CD4-positive, alpha-beta T cell treated with Interferon gamma for 1 hour (primary cell): ENCODE measurements at places on chromosomes 11 and 22.

GRCh38 chr11:125773516-125773915, 5.1 kb downstream of the PATE2 start:
- DNase-seq, result no peak

- DNase-seq, result no peak
Observed at GRCh38 chr11:11152877-11153276, 200.2 kb downstream of the CSNK2A3 start.

- no peak for DNase-seq
Observed at GRCh38 chr11:68692115-68692514, 7.8 kb downstream of the GAL start.

GRCh38 chr22:25880524-25880923, 138.5 kb downstream of the MYO18B start:
- DNase-seq, result no peak

- peak; percentile 25 for DNase-seq
Observed at GRCh38 chr11:61814247-61814957, 2.4 kb downstream of the FADS1 start.

GRCh38 chr22:45088576-45088975, 75.1 kb upstream of the NUP50 start:
- DNase-seq, result no peak

DNA sequence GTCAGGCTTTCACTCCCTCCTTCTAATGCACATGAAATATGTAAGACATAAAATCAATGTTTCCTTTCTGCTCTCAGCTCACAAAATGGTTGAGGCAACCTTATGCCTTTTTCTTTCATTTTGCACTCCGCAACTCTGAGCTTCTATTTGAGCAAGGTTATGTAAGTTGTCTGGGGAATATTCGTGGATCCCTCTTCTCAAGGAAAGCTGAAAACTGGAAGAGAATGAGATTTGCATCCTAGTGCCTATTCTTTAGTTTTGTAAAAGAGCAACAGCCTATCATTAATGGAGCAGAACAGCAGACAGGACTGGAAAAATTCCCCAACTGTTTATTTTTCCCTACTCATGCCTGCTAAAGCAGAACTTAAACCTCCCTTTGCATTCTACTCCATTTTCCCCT, 141.7 kb downstream of the FAM76B start:
- DNase-seq, result no peak

DNA sequence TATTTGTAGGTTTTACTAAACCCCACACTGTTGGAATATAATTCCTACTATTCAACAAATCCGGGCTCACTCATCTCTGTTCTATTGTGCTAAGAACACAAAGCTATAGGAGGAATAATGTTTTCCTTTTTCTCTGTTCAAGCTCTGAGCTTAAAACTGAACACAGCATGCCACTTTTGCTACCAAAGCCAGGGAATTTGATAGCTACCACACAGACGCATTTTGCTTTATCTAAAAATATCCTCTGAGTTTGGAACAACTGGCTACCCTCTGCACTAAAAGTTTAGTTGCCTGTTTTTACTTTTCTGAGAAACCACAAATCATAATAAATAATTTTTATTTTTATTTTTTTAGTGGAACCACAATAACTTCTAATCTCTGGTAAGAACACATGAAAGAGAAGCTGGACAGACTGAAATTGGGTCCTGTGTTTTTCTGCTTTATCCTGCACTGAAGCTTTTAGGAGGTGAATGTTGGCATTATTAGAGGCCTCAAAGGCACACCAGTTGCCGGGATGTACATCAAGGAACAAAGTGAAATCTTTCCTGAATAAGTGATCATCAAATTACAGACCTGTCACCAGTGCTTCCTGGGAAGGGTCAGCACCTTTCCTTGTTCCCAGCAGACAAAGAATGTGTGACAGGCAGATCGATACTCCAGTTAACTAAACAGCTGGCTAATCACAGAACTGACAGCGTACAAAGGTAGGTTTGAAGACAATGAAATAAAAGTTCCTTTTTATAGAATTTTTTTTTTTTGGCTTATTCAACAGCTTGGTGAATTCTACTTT, 523.2 kb upstream of the TENM4 start:
- DNase-seq, result no peak

DNA sequence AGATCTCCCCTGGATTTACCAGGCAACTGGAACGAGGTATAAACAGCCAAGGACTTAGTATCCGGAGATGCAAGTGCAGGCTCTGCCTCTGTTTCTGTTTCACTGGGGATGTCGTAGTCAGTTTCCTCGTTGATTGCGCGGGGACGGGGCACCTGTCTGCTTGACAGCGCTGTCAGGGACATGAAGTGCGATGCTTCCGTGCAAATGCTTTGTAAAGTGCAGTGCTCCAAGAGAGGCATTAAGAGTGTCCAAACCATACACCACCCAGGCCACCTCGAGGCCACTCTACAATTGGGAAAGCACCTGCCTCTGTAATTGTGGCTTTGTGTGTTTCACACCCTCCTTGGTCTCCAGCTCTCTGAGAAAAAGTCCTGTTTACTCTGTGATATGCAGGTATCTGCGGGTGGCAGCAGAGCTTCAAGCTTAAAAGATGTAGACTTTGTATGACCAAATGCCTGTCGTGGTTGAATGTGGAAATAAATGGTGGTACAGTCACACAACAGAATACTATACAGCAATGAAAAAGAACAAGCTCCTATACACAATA, 18.6 kb upstream of the CD5 start:
- DNase-seq, result peak; percentile 64
